Epithelial cell of proximal tubule (primary cell): ENCODE measurements at places on chromosomes 12 and 14. TPM values are rescaled to one million over a fixed set of nuclear protein-coding genes. Genes with fewer than 3 reads are reported as not detected.

The P2RX7 gene
- total RNA-seq = not detected in 2 replicates

DNA sequence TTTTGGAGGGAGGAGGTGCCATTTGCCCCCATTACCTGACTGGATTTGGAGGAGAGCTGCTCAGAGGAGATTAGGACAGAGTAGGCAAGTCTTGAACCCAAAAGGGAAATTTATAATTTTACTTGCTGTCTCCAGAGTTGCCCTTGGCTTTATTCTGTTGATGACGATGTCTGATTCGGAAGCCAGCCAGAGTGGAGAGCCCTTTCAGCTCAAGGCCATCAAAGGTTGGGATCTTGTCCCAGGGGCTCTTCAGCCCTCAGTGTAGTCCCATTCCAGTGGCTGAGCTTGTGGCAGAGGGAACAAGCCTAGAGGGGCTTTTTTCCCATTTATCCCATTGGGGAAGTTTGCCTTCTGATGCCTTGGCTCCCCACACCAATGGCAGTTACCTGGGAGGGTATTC is 71.8 kb downstream of the HSD17B6 start:
- DNase-seq = no peak

The GPRC5D gene
- total RNA-seq = not detected in 2 replicates

The TPH2 gene
- total RNA-seq = not detected in 2 replicates

- DNase-seq = no peak
Observed at GRCh38 chr12:50403001-50403440, 2.3 kb downstream of the LARP4 start.

DNA sequence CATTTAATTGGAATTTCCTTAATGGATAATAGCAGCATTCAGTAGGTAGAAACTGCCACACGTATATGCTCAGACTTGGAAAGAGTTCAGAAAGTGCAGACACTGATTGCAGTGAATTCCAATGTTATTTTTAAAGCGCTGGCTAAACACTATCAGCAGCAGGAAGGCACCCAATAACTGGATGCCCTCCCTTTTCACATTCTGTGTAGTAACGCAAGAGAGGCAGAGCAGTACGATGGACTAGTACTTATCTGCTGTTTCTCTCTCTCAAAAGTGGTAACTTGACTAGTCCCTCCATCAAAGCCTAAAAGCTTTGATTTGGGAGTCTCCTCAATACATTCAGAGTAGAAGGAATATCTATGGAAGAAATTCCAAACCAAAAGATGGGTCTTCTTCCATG is 791.0 kb downstream of the TMTC2 start:
- DNase-seq = no peak

DNA sequence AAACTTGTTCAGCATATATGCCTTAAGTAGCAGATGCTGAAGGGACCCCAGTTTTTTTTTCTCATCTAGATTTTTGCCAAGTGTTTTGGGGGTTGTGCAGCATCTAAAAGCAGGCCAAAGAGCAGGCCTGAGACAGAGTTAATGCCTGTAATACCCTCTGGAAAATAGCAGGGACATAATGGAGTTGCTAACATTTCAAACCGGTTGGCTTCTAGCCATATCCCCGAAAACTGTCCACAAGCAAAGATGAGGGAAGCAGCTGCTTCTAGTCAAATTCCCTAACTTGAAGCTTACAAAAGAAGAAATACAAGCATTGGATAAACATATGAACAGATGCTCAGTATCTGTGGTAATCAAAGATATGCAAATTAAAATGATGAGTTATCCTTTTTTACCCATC is 52.1 kb upstream of the AEBP2 start:
- no peak for DNase-seq

DNA sequence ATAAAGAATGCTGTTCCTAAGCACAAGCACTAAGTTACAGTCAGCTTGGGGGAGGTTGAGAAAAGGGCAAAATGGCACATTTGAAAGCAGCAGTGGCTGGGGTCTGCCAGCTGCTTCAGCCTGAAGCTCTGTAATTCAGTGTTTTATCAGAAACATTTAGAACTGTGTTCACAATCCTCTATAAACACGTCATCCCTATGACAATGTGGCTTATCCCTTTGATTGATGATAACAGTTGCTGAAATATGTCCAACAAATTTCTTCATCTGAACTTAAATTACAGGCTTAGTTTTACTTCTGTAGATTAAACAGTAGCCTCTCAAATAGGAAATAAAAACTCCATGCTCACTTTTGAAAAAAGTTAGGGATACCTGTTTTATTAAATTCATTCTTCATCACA is 108.8 kb downstream of the VEZT start:
- no peak for DNase-seq

The HOXC11 gene
- total RNA-seq = 0.51 and 1.0 TPM in 2 replicates

The LRP6 gene
- total RNA-seq = 9.3 and 23.8 TPM in 2 replicates

The TAS2R8 gene
- total RNA-seq = not detected in 2 replicates

The GRIN2B gene
- 0.12 TPM in 1 of 2 replicates, not detected in the other for total RNA-seq

The MAP3K9 gene
- 13.7 and 16.7 TPM in 2 replicates for total RNA-seq

The RNU7-1 gene
- total RNA-seq = not detected in 2 replicates

The KRT3 gene
- 0.06 TPM in 1 of 2 replicates, not detected in the other for total RNA-seq
